GM12892 (cell line): ENCODE measurements at places on chromosomes 12 and 14.

- no peak for DNase-seq
Measured at GRCh38 chr12:108605000-108605689, 7.3 kb upstream of the TMEM119 start.

DNA sequence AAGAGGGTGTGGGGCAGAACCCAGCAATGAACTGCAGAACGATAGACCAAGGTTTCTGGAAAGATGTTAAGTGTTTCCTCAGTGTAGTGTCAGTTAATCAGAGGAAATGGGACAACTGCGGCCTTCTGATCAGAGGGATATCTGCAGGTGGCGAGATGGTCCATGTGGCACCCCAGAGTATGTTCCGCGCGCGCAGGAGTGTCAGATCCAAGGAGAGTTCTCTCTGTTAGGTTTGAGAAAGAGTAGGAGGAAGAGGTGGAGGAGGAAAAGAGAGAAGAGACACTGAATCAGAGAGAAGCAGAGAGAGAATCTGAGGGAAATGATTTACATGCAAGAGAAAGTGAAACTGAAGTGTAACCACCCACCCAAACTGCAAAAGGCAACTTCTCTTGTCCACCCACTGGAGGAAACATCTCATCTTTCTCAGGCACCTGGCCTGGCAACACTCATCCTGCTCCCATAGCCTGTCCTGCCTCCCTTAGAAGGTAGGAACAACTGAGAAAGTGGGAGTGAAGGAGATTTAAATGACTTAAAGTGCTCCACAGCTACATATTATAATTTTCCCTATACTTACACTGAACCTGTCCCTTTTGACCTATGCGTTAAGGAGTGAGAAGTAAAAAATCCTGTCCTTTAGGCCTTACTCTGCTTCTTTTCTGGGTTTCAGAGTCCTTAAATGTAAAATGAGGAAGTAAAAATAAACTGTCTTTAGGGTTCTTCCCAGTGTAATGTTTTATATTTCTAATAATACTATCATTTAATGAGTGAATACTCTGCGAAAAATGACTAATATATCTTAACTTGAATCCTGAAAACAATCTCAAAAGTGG is 6.8 kb upstream of the TESPA1 start:
- no peak for DNase-seq

- no peak for DNase-seq
Measured at GRCh38 chr12:68345763-68346162, 13.6 kb upstream of the MDM1 start.

- no peak for DNase-seq
Measured at GRCh38 chr12:14695715-14696141, 671 bp downstream of the GUCY2C start.

- no peak for DNase-seq
Measured at GRCh38 chr12:47776471-47777143, 3.6 kb downstream of the SLC48A1 start.

DNA sequence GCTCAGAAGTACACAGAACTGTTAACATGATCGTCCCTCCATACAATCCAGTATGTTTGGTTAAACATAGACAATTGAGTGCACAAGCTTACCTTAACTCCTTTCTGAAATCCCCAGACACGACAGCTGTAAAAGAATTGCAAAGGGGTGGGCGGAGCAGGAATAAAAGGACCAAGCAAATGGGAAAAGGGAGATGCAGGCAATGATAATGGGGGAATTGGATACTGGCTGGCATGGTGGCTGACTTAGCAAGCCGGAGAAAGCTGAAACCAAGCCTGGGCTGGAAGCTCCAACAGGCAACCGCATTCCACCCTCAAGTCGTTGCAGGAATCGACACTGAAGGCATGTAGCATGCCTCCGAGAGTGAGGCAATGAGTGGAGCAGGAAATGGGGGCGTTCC is 96.8 kb upstream of the TMEM132C start:
- no peak for DNase-seq

DNA sequence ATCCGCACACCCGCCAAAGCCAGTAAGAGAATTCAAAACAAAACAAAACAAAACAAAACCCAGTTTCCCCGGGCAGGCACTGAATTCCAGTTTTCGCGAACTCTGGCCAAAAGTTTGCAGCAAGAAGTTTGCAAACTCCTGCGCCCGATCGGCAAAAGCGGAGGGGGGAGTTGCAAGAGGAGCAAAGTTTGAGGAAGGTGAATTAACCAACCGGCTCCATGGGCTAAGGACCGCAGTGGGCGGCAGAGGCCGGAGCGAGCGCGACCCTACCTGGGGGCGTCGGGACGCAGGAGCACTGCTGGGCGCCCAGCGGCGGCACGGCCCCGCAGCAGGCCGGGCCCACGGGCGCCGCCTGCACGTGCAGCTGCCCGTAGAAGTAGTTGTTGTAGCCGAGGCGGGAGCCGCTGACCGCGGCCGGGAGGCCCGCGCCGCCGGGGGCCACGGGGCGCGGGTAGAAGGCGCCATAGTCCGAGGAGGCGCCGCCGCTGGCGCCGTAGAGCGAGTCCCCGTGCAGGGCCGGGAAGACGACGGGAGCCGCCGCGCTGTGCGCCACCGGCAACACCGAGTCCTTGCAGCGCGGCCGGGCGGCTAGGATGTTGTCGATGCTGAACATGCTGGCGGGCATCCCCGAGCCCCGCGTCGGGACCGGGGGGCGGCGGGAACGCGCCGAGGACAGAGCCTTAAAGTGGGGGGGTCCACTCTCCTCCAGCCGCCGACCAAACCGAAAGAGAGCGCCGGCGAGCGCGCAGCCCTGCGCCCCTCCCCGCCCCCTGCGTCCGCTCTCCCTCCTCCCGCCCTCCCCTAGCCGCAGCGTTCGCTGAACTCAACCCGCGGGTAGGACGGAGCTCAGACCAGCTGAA is at the start of gene GSC:
TSS of gene GSC (minus strand) at position 723 of the 860 bp plus-strand sequence. CDS start at position 625, 98 bp downstream.
- DNase-seq, result no peak

- DNase-seq, result no peak
Measured at GRCh38 chr12:26643532-26644315, 189.3 kb downstream of the ITPR2 start.
